ENCODE measurements at places on chromosomes 5 and 9.

DNA sequence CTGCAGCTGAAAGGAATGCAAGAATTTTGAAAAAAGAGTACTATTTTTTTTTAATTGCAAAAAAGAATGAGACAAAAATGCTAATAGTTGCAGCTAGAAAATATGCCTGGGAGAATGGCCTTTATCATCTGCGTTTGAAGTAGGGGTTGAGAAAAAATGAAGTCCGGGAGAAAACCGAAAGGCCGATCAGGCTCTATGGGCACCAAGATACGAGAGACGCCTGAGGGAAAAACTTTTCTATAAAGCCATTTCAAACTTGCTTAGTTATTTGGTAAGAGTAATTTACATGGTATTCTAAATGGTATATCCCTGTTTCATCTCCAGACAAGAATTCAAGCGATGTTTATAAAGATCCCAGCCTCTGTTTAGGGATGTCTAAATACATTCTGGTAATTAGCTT lies 99.3 kb upstream of the EFNA5 start:
- DNase-seq = no peak

- no peak for DNase-seq
These were observed 20.3 kb downstream of the CAMSAP1 start for GRCh38 chr9:135887021-135887507.

DNA sequence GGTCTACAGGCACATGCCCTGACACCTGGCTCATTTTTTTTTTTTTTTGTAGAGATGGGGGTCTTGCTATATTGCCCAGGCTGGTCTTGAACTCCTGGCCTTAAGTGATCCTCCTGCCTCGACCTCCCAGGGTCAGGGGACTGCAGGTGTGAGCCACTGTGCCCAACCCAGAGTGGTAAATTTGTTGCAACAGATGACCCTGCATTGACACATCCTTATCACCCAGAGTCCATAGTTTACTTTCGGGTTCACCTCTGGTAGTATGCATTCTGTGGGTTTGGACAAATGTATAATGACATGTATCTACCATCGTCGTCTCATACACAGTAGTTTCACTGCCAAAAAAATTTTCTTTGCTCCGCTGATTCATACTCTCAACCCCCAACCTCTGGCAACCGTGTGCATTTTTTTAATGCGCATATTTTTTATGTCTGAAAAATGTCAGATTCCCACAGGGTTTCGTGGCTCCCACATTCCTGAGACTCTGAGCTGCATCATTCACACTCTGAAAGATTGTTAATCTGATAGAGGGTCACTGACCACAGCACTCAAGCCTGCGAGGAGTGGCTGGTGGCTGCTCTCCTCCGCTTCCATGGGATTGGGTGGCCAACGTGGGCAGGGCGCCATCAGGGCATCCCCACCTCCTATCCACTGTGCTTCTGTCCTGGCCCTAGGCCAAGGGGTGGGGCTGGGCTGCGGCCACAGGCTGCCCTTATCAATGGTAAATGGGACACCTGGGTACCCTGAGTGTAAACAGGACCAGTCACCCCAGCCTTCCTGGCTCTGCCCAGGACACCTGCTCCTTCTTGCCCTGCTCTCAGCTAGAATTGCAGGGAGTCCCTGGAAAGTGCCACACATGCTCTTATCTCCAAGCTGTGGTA lies 9.6 kb downstream of the NDST1 start:
- DNase-seq = no peak

DNA sequence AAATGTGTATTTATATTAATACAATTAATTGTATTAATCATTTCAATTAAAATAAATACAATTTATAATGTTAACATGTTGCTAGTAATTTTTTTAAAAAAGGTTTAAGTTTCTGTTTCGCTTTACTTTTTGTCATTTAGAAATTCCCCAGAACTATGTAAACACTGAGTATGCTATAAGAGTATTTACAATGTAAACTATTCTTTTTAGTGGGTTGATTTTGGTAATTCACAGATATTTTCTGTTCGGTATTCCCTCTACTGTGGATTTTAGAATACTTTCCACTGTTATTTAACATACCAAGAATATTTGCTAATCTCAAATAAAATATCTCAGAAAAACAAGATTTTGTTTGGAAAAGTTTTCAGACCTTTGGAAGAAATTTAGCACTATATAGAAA lies 1564.4 kb downstream of the EFNA5 start:
- no peak for DNase-seq

- DNase-seq = peak; percentile 40
These were observed 10.6 kb upstream of the FAM163B start for GRCh38 chr9:133619791-133620190.

- DNase-seq = no peak
These were observed 164.4 kb downstream of the SMARCA2 start for GRCh38 chr9:2179567-2179966.

DNA sequence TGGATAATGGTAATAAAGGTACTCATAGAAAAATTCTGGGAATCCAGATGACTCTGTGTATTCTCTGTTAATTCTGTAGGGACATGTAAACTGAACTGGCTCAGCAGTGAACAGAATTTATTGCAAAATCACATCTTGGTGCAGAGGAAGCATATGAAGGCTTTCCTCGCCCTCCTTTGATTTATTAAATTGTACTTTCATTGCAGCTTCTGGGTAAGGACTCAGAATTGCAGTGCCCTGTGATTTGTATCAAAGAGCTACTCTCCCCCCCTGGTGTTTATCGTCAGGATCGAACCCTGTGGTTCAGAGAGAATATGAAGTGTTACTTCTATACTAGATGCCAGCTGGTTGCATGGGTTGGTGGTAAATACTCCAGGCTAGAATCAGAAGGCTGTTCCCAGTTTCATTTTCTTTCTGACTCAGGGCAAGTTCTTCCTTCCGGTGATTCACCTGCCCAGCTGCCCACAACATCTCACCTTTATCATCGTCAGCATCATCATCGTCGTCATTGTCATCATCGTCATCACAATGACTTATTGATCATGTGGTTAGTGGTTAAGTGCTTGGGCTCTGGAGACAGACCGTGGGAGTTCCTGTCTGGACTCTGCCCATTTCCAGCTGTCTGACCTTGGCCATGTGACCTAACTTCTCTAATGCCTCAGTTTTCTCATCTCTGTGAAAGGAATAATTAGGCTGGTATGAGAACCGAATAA lies 238.8 kb downstream of the ARHGAP26 start:
- DNase-seq = peak; percentile 84

GRCh38 chr9:22654833-22655232 lies 208.2 kb downstream of the DMRTA1 start:
- no peak for DNase-seq

DNA sequence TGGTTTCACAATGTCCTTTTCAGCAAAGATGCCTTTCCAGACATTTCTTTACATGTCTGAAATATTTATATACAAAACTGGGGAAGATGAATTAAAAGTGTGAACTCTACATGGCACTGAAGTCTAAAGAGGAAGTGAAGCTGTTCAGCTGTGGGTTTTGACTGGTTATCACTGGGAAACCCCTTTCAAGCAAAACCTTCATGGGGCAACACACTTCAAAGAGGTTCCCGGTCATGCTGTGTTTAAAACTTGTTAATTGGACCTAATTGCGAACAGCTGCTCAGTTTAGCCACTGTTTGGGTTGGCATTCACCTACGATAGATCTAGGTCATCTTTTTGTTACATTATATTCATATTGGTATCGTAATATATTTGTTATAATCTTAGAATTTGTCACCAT lies 20.0 kb upstream of the GDNF start:
- no peak for DNase-seq

- DNase-seq = no peak
These were observed 341.0 kb downstream of the EBF1 start for GRCh38 chr5:158758675-158759074.

GRCh38 chr5:2423634-2424033 lies 327.8 kb downstream of the IRX2 start:
- DNase-seq = no peak

- DNase-seq = no peak
These were observed 2375.8 kb downstream of the MAT2B start for GRCh38 chr5:165881259-165881658.

DNA sequence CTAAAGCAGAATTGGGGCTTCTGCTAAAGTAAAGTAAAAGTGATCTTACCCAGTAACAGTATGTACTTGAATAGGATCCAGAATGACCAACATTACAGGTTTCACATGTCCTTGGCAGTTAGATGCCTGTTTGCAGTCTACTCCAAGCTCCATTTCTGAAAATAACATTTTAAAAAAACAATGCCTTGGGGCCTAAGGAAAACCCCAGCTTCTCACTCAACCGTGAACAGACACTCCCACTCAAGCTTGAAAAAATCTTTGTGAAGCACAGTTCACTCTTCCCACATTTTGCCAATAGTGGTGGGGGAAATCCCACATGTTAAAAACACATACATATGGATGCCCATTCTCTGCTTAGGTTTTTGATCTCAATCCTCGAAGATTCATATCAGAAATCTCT lies 304.1 kb downstream of the ARRDC3 start:
- no peak for DNase-seq

DNA sequence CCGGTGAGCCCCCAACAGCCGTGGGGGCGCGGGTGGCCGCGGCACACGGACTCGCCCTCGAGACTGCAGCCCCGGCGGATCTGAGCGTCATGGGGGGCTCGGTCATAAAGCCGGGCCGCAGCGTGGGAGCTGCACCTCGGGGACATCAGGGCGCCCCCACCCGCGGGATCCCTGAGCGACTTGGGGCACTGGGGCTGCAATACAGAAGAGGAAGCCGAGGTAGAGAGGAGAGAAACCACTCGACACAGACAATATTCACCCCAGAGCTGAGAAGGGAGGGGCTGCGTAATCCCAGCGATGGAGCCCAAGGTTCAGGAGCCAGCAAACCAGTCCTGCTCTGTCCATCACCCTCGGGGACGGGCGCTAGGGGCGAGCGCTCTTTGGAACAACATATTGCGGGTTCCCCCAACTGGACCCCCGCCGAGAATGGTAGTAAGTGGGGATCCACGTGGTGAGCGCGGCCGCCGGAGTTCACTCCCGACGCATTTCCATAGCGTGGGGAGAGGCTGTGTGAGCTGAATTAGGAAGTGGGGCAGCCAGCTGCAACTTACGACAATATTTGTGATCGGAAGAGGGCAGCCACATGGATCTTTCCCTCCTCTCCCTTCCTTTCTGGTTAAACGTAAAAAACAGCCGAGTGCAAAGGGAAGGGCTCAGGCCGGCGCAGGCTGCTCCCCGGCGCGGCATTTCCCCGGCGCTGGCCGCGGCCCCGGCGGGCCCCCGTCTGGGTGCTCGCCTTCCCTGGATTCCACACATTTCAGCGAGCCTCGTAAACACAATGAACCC lies 9.9 kb downstream of the PTCH1 start:
- peak; percentile 26 for DNase-seq

DNA sequence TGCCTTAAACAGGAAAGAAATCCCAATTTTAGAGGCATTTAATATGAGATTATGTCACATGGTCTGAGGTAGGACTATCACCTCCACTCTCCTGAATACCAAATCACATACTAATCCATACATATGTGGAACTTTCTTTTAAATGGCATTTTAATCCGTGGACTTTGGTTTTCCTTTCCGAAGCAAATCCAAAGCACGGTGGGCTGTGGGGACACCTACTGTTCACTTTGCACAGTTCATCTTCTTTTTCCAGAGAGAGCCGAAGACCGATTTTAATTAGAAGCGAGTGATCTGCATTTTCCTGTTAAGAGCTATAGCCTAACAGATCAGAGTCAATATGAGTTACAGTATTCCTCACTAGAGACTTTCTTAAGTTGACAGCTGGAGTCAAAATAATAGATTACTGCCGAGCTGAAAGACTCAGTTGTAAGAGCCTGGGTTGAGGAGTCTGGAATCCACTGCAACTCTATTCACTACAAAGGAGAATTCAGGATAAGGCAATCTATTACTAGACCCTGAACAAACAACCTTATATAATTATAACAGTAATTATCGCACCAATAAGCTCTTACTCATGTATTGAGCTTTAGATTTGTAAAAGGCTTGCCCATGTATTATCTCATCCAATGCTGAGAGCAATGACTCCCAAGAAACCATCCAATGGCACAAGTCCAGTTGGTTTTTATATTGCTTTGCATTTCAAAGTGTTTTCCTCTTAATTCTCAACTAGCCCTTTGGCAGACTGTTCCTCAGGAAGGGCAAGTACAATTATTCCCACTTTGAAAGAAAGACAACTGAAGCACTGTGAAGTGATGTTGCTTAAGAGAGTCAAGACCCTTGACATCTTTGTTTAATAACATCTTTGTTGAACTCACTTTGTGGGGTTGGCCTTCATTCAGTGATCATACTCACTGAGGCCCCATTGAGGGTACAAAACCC lies 144.7 kb downstream of the TRPM6 start:
- no peak for DNase-seq

- peak; percentile 60 for DNase-seq
These were observed 85.7 kb upstream of the MELK start for GRCh38 chr9:36486933-36487481.

DNA sequence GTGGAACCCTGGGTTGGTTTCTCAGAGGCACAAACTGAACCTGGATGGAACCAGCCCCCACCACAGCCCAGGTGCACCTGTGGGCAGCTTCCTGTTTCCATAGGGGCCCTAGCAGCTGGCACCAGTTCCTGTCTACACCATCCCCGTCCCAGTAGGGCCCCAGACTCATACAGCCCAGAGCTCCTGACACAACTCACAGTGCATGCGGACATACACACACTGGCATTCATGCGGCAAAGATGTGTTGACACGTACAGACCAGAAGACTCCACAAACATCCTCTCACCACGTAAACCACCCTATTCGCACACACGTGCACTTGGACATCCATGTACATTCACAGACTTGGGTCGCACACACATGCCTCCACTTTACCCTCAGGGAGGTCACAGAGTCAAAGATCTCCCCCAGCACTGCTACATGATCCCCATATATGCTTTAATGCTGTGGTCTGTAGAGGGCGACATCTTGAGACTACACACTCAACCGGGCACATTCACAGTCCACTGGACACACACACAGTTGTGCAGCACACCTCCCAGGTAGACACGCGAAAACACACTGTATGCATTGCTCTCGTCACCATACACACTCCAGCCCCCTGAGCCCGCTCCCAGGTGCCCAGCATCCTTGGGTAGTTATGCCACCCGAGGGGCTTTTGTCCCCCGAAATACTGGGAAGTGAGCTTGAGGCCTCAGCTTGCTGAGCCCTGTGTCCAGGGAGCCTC lies 22.4 kb downstream of the CXXC5 start:
- DNase-seq = no peak

- no peak for DNase-seq
These were observed 7.6 kb downstream of the IFNB1 start for GRCh38 chr9:21070171-21070571.

DNA sequence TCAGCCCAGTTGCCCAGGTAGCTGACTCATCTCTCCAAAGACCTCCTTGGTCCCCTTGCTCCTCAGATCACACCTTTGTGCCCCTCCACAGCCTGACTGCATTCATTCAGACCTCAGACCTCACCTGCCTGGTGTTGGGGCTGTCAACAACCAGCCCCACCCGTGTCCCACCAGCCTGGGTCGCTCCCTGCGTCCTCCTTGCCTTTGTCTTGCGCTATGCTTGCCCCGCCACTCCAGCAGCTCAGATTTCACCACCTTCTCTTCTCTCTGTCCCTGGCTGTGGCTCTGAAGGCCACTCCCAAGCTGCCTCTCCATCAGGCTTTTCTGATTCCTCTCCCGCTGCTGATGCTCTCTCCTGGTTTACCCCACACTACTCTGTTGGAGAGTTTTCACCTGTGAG lies 103.5 kb downstream of the MVB12B start:
- DNase-seq = no peak

- no peak for DNase-seq
These were observed 33.2 kb downstream of the YTHDC2 start for GRCh38 chr5:113546703-113547183.

Data from stimulated activated CD4-positive, alpha-beta T cell treated with anti-CD3 and anti-CD28 coated beads, Interleukin-1b, Interleukin-23, amount 100 ng/mL, for 48 hours (primary cell).